Fibroblast of the aortic adventitia (primary cell): ENCODE measurements at places on chromosomes 7 and 10.

GRCh38 chr7:112101201-112101846 lies 104.9 kb downstream of the DOCK4 start:
- no peak for DNase-seq

GRCh38 chr7:10802011-10802410 lies 171.7 kb upstream of the PHF14 start:
- no peak for DNase-seq

DNA sequence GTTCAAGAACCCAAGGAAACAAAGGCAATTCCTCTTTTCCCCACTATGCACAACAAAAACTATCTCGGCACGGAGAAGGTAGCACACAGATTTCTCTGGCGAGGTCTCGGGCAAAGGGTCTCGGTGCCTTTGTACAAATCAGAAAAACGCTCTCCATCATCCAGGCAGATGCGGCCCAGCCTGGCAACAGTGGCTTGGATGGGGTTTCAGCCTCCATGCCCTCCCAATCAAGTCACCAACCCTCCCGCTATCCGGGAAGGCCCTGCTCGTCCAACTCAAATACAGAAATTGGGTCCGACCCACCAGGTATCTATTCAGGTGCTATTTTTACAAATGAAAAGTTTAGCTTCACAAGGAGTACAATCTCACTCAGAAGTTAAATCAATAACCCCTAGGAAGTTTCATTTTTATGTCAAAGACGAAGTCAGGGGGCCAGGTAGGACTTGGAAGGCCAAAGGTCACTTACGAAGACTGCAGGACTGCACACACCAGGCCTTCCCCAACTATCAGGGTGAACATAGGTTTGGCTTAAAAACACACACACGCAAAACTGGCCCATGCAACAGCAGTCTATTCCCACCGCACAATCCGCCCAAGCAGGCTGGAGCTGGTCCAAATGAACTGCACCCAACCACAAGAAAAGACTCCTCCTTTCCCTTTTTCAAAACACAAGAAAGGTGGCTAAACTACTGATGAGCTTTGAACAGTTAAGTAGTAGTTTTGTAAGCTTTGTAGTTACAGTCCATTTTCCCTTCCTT lies 43.0 kb downstream of the GNA12 start:
- peak; percentile 84 for DNase-seq

GRCh38 chr10:90289037-90289436 lies 568.8 kb downstream of the HTR7 start:
- peak; percentile 36 for DNase-seq

DNA sequence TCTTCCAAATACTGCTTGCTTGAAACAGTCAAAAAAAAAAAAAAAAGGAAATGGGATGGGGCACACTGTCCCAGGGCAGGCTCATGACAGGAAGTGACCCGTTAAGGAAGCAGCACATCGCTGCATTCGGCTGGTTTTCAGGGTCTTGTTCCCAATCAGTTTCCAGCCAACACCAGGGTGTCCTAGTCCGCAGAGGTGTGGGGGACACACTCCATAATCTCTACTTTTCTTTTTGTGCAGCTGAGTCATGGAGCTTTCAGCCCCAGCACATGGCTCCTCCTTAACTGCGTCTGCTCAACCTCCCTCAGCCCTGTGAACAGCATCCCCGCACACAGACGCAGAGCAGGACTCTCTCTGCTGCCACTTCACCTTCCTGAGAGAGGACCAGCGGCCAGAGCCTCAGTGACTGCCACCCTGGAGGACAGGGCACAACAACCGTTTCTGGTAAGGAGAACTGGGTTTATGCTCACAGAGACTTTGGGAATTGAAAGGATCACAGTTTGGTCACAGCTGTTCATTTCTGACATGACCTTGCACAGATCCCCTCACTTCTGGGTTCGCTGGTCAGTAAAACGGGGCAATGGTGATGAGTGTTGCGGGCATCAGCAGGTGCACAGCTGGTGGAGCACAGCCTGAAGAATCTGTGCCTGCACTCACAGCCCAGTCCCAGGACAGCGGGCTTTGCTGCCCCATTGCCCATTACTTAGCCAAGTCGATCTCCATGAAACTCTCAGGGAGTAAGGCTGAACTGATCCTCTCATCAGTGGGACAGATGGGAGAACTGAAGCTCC lies at the start of gene GIMAP5:
TSS of gene GIMAP5 (plus strand) at position 154 of the 791 bp plus-strand sequence. CDS start 3,467 bp downstream, outside the sequence.
- no peak for DNase-seq

GRCh38 chr10:119350502-119351097 lies 143.2 kb downstream of the GRK5 start:
- DNase-seq: peak; percentile 95

DNA sequence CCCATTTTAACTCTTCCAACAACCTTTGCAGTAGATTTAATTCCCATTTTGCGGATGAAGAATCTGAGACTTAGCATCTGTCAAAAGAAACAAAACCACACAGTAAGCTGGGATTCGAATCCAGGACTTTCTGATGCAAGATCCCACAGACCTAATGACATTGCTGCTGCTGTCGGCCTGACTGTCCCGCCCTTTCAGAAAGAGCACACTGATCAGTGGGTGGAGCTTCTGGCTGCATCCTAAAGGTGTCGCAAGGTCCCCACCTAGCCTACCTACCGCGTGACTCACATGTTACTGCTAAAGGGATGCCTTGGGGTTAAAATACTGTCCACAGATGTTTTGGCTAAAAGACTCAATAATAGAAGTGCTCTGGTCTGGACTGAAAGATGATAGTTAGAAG lies 134.7 kb downstream of the EMX2 start:
- DNase-seq: no peak

GRCh38 chr10:66176772-66177171 lies 749.1 kb upstream of the LRRTM3 start:
- DNase-seq: no peak

DNA sequence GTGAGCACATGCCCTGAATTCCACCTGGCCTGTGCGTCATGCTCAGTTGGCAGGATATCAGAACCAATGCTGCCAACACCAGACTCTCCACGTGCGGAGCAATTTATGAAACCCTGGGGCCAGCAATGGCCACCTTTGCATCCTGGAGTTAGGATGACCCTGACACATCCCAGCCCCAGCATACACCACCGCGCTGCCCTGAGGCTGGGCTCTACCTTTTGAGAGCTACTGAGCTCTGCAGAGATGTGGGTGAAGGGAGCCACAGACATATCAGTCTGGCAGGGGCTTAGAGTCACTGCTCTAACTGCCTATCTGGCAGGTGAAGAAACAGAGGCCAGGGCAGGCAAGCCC lies 41.9 kb downstream of the SYPL1 start:
- no peak for DNase-seq

DNA sequence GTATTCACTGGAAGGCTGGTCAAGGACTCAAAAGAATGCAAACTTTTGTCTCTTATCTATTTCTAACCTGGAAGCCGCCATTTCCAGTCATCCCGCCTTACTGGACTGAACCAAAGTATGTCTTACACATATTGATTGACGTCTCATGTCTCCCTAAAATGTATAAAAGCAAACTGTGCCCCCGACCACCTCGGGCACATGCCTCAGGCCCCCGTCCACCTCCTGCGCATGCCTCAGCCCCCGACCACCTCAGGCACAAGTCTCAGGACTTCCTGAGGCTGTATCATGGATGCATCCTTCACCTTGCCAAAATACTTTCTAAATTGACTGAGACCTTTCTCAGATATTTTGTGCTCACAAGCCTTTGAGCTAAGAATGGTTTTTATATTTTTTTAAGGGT lies 148.6 kb downstream of the PTPRN2 start:
- no peak for DNase-seq

- peak; percentile 56 for DNase-seq
Measured at GRCh38 chr10:44383749-44384600, 922 bp downstream of the CXCL12 start.

GRCh38 chr7:47594406-47594805 lies 12.5 kb upstream of the TNS3 start:
- no peak for DNase-seq

- no peak for DNase-seq
Measured at GRCh38 chr10:35594115-35595079, 10.7 kb upstream of the GJD4 start.

- no peak for DNase-seq
Measured at GRCh38 chr7:141203586-141203985, 129.7 kb downstream of the TMEM178B start.

- peak; percentile 5 for DNase-seq
Measured at GRCh38 chr10:96319754-96320474, 15.7 kb downstream of the DNTT start.

DNA sequence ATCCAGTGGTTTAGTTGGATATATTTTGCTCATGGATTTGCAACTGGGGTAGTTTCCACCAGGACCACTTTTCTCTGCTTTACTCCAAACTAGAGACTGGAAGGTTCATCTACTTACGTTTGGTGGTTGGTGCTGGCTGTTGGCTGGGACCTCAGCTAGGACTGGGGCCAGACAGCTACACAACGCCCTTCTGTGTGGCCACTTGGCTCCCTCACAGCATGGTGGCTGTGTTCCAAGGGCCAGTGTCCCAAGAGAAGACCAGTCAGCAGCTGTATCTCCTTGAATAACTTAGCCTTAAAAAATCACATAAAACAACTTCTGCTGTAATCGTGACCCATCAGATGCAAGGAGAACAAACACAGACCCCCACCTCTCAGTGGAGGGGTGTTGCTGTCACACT lies 4.2 kb upstream of the KCNH2 start:
- no peak for DNase-seq

DNA sequence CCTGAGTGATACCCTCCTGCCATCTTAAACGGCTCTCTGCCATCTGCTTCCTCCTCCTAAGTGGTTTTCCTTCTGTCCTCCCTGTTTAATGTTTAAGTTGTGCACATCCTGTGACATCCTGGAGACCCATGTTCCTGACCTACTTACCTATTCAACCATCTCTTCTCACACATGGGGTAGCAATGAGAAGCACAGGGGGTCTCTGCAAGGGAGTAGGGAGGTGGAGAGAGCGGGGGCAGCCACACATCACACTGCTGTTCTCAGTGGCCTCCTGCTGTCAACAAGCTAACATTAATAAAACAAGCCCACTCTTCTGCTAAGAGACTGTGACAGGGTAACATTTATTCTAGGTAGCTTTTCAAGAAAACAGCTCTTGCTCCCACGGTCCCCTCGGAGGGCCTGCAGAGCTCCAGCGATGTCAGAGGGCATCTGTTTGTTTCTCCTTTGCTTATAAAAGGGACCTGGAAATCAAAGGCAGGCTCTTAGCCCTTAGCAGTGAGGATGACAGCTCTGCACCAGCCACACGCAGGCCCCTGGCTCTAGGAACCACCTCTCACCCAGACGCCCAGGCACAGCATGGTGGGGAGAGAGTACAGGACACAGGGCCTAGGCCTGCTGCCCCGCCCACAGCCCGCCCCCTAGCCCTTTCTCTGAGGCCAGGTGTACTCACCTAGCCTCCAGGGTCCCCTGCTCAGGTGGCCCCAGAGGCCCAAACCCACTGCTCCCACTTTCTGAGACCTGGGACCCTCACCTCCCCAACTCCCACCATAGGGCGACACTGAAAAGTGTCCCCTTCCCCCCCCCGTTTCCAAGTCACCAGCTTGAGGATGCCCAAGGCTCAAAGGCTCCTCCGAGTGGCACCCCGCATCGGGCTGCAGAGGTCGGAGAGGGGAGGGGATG lies 943 bp upstream of the SLC18A2 start:
- DNase-seq: no peak

GRCh38 chr10:26642896-26643653 lies 54.4 kb upstream of the PDSS1 start:
- no peak for DNase-seq

DNA sequence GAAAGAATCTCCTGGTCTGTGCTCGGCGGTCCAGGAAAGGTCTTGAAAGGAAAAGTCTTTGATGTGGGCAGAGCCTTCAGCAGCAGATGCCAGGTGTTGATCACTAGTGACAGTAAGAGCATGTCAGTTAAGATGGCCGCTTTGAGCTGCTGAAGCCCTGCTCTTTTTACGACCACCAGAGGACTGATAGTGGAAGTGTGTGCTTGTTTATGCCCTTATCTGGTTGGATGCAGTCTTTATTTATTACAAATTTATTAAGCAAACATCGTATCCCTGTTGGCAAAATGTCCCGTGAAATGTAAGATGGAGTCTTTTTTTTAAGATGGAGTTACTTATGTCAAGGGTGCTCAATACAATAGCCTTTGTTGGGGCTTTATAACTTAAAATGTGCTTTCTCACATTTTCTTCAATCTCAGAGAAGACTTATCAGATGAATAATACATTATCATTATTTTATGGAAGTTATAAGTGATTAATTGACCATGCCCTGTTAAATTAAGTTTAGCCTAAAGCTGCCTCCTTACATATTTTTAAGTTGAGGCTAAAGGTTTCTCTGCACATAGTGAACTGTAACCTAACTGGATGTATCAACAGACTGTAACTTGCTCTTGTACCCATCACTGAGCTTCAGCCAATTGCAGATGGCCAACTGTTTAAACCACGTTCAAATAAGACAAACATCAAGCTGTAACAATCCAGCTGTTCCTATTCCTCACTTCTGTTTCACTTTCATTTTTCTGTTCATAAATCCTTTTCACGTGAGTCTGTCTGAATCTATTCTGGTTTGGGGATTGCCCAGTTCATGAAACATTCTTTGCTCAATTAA lies 97.4 kb upstream of the PIK3CG start:
- DNase-seq: peak; percentile 60

GRCh38 chr10:97708976-97709946 lies 4.3 kb upstream of the MARVELD1 start:
- peak; percentile 95 for DNase-seq
